ENCODE measurements at places on chromosomes 12 and 14.
A peak's percentile ranks its signal among the peaks of the same experiment; 100 is the strongest.

GRCh38 chr14:87935886-87936285 lies 57.1 kb downstream of the GALC start:
- DNase-seq, result no peak

DNA sequence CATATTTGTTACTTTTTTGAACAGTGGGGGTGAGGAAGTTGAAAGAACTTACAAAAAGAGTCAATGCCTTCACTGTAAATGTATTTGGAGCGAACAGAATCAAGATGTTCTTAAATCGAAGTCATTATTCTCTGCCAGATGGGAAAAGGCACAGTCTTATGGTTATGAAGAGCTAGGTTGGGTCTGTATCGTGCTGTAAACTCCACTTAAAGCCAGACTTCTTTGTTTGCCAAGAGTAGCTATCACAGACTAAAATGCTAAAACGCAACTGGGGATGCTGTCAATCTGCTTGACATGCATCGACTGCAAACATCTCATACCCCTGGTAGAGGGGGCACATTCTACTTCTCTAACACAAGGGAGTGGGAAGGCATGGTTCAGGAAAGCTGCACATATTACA lies 160.4 kb downstream of the DACT1 start:
- DNase-seq, result no peak

DNA sequence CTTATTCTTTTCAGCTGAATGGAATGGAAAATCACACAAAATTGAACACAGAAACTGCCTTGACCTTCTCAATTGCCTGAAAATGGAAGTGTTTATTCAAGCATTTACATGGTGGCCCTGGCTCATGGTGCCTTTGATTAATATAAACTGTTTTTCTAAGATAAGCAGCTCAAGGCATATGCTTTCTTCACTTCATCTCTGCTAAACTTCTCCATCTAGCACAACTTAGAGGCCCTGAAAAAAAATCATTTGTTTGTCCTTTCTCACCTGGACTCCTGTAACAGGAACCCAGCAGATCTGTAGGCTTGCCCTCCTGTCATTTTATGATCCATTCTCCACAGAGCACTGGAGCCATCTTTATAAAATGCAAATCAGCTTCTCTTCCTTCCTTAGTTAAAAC lies 117.5 kb upstream of the KRR1 start:
- no peak for DNase-seq

GRCh38 chr12:15982921-15983320 lies 71.8 kb downstream of the DERA start:
- no peak for DNase-seq

DNA sequence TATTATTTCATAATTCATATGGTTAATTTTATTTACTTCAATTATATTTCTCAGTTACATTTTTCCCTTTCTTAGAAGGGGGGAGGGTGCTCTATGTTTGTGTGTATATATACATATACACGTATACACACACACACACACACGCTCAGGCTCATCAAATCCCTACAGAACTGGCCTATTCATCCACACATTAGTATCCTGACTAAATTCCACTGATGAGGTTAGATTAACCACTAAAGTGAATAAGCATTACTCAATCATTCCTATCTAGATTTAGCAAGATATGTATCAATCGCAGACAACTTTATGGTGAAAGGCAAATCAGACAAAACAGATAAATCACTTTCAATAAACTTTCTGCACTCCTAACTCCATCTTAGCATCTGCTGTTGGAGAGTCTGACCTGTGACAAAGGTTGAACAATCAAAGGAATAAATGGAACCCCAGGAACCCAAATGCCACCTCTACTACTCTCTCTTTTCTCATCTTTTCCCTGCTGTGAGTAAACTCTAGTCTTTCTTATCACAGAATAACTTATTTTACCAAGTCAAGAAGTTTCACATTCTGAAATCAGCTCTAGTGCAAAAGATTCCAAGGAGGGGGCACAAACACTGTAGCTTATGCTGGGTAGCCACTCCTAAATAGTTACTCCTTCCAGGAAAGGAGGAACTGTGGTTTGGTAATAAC lies 67.6 kb downstream of the RALGAPA1 start:
- DNase-seq, result no peak

GRCh38 chr12:115257791-115258190 lies 573.8 kb upstream of the TBX3 start:
- no peak for DNase-seq

DNA sequence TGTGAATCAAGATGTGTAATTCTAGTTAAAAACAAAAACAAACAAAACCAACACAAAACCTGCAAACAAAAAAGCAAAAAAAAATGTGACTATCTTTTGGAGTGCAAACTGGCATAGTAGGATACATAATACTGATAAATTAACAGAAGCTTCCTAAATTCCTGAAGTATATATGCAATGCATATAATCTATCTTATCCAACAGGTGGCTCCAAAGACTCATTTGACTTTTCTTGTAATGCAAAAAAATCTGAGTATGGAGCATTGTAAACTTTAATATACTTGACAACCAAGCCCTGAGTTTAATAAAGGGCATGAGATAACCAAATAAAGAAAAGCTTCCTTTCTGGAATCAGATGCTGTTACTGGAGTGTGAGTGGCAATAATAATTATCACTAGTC lies 1003.6 kb downstream of the FSCB start:
- no peak for DNase-seq

DNA sequence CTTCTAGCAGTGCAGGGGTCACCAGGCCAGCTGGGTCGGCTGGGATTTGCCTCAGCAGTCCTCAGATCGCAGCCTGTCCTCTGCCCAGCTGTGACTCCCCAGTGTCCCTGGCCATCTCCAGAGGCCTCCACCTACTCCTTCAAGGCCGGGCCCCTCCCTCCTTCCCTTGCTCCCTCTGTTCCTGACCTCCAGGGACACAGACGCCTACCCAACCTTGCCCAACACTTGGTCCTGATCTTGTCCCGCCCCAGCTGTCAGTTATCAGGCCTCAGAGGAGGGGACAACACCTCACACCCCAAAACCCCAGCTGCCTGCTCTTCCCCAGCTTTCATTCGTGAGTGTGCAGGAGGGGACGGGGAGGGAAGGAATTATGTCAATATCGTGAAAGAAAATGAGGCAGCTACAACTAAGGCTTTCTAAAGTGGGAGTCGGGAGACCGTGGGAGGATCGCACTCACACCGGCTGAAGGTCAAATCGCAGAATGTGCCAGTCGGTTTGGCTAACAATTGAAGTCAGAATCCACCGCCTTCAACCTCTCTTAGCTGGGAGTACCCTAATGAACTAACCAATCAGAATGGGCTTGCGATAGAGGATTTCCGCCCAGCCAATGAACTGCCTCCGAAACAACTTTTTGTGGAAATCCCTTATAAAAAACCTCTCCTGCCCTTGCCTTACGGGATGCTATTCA lies 9.4 kb upstream of the PLBD2 start:
- no peak for DNase-seq

DNA sequence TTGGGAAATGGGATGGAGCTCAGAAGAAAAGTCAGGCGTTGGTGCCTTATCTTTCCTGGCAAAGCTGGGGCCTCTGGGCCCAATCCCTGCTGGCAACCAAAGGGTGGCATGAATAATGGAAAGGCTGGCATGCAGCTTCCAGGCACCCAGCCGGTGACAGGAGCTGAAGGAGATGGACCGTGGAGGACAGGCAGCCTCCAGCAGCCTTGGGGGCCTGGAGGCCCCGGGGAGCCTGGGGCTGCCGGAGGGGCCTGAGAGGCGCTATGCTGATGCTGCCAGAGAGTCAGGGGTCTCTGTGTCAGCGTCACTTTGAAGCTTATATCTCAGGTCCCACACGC lies 38.2 kb upstream of the EML1 start:
- no peak for DNase-seq

- no peak for DNase-seq
These were observed 22.9 kb downstream of the MAPKAPK5 start for GRCh38 chr12:111864913-111865312.

- no peak for DNase-seq
These were observed 50.2 kb upstream of the ELK3 start for GRCh38 chr12:96143827-96144565.

GRCh38 chr14:22391908-22392565 lies 197.0 kb downstream of the DAD1 start:
- no peak for DNase-seq

- DNase-seq, result no peak
These were observed 2.3 kb upstream of the DIO2 start for GRCh38 chr14:80213602-80214001.

DNA sequence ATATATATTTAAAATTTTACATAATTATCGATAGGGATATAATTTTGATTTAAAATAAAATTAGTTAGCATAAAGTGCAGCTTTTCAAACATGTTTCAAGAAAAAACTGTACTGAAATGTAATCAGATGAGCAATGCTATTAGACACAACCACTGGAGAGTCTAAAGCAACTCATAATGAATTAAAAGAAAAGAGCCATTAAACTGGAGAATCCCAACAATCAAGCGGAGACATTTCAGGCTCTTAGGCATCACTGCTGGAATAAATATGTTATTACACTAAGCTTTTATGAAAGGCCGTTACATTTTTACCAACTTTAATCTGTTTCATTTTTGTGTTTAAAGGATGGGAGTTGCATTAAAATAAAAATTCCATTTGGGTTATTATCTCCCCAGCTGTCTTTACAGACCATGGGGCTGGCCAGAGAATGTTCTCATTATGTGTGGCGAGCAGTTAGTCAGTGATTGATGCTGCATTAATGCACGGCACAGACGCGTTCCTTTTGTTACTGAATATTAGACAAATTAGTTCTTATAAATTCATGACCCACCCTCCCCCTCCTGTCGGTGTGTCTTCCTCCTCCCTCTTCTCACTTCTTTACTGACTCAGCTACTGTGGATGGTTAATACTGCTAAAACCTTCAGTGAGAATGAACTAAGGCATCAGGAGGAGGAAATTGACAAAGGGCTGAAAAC lies 156.8 kb downstream of the PDZRN4 start:
- DNase-seq, result no peak

- peak; percentile 16 for DNase-seq
These were observed 536 bp downstream of the VPS29 start for GRCh38 chr12:110501399-110501751.

- no peak for DNase-seq
These were observed 63.8 kb downstream of the CDC42BPB start for GRCh38 chr14:102993523-102993922.

GRCh38 chr14:68203871-68204270 lies 384.3 kb downstream of the RAD51B start:
- no peak for DNase-seq

GRCh38 chr12:123160801-123161487 lies 10.1 kb upstream of the PITPNM2 start:
- no peak for DNase-seq

Measured in activated CD4-positive, alpha-beta T cell treated with anti-CD3 and anti-CD28 coated beads, Interleukin-2, amount 50 U/mL, for 24 hours (primary cell).